T-helper 17 cell (primary cell): ENCODE measurements at places on chromosomes 4 and X.

DNA sequence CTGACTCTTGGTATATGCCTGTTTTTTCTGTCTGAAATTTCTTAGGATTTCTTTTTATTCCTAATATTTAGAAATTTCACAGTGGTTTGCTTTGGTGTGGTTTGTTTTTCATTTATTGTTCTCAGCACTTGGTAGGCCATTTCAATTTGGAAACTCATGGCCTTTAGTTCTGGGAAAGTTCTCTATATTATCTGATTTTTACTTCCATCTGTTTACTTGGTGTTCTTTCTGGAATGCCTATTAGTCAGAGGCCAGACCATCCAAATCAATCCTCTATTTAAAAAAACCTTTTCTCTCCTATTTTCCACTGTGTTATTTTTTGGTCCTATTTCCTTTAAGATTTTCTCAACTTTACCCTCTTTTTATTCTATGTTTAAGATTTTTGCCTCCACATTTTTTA lies 188.1 kb upstream of the SFRP2 start:
- no peaks in the 10 kb centered on the region for H3K4me1 ChIP-seq
- DNase-seq = no peak
- no peak overlapping the region for H3K27ac ChIP-seq
- no peak overlapping the region for H3K4me3 ChIP-seq
- no peaks in the 10 kb centered on the region for H3K27me3 ChIP-seq
- H3K36me3 ChIP-seq = peaks cover 3% of the 10 kb centered on the region

DNA sequence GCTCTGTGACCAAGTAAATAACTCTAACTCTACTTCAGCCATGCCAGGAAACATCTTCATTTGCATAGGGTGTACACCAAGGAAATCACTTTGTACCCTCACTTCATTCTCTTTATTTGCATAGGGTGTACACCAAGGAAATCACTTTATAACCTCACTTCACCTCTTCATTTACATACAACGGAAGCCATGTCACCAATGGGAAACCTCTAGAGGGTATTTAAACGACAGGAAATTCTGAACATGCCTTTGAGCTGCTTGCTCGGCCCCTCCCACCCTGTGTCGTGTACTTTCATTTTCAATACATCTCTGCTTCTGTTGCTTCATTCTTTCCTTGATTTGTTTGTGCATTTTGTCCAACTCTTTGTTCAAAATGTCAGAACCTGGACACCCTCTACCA lies 848.1 kb upstream of the FRG1 start:
- no peak overlapping the region for H3K4me3 ChIP-seq
- DNase-seq = no peak
- H3K36me3 ChIP-seq = no peaks in the 10 kb centered on the region

GRCh38 chrX:119155416-119156035 lies 27.9 kb upstream of the KIAA1210 start:
- no peaks in the 10 kb centered on the region for H3K36me3 ChIP-seq
- H3K27ac ChIP-seq = no peak overlapping the region
- H3K4me3 ChIP-seq = no peak overlapping the region
- peaks cover 20% of the 10 kb centered on the region for H3K27me3 ChIP-seq
- H3K4me1 ChIP-seq = no peaks in the 10 kb centered on the region

GRCh38 chrX:106987488-106987887 lies 12.5 kb downstream of the MORC4 start:
- H3K4me3 ChIP-seq = peak overlapping the region; percentile 41
- peaks cover 4% of the 10 kb centered on the region for H3K4me1 ChIP-seq
- no peaks in the 10 kb centered on the region for H3K27me3 ChIP-seq
- peaks cover 2% of the 10 kb centered on the region for H3K36me3 ChIP-seq
- no peak for DNase-seq

DNA sequence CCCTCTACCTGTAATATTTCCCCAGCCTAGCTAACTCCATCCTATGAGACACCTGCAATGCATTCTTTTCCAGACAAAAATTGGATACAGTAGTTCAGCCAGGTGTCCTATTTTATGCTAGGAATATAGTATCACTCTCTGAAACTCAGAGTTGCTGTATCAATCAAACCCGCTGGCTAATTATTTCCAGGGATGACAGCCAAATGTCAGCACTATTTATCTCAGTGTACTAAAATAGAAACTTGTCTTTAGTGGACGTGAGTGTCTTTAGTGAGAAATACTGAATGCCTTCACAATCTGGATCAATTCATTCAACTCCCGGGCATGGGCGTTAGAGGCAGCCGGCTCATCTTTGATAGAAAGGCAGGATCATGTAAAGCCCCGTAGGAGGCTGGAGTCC lies 196.2 kb downstream of the RBM46 start:
- no peak overlapping the region for H3K4me3 ChIP-seq
- H3K36me3 ChIP-seq = no peaks in the 10 kb centered on the region
- H3K4me1 ChIP-seq = no peaks in the 10 kb centered on the region
- no peak for DNase-seq

DNA sequence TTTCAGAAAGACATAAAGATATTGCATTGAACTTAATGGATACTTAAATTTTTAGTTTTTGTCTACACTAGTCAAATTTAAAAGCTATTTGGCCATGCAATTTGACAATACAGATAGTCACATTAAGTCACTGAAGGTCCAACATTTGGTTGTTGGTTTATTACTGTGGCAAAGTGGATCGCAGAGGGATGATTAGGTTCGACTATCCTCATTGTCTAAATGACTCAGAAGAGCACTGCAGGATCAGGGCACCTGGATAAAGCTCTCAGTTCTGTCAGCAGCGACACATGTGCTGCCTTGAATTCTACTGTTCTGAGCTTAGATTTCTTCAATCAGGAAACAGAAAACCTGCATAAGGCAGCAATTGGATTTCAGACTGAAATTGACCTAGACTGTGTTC lies 130.7 kb downstream of the AMELX start:
- peaks cover 15% of the 10 kb centered on the region for H3K27me3 ChIP-seq
- no peak overlapping the region for H3K27ac ChIP-seq
- DNase-seq = no peak

DNA sequence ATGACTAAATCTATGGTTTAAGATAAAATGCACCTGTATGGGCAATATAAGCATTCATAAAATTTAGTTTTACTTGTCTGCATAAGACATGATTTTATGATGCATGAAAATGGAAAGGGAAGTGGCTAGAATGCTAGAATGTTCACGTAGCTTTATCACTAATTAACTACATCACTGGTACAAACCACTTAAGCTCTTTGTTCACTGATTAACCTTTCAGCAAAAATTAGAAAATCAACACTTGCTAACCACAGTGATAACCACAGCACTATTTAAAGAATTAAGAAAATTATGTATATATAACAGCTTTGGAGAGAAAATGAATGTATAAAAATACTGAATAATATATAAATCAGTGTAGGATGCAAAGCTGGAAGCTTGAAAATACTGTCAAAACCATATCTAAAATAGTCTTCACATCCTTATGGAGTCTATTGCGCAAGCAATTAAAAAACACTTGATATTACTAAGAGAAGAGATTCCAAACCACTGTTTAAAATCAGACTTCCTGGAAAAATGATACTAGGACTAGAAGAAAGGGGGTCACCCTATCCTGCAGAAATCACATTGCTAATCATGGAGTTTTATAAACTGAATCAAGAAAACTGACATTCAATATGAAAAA lies 51.9 kb downstream of the EFHC2 start:
- no peak overlapping the region for H3K4me3 ChIP-seq
- H3K36me3 ChIP-seq = no peaks in the 10 kb centered on the region
- H3K4me1 ChIP-seq = peaks cover 2% of the 10 kb centered on the region
- no peak overlapping the region for H3K27ac ChIP-seq
- H3K27me3 ChIP-seq = no peaks in the 10 kb centered on the region

GRCh38 chr4:157072002-157072401 lies 3.9 kb upstream of the GLRB start:
- no peak overlapping the region for H3K4me3 ChIP-seq
- H3K36me3 ChIP-seq = no peaks in the 10 kb centered on the region
- H3K4me1 ChIP-seq = no peaks in the 10 kb centered on the region
- no peak for DNase-seq
- H3K27me3 ChIP-seq = peaks cover 5% of the 10 kb centered on the region

DNA sequence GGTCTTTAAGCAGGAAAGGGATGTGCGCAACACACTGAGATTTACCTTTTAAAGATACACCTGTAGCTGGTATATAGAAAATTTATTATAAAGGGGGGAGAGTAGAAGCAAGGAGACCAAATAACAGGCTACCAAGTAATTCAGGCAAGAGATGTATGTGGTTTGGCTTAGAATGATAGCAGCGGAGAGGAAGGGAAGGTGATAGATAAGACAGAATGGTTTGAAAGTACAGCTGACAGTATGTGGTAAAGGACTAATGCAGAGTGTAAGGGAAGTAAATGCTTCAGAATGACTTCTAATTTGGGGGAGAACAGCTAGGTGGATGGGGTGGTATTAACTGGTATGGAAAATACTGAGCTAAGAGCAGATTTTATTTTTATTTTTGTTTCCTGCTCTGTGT lies 308.9 kb downstream of the ANTXR2 start:
- no peak overlapping the region for H3K4me3 ChIP-seq
- H3K4me1 ChIP-seq = no peaks in the 10 kb centered on the region
- DNase-seq = no peak
- no peaks in the 10 kb centered on the region for H3K36me3 ChIP-seq

- H3K4me3 ChIP-seq = no peak overlapping the region
- no peaks in the 10 kb centered on the region for H3K36me3 ChIP-seq
- peaks cover 5% of the 10 kb centered on the region for H3K4me1 ChIP-seq
- no peaks in the 10 kb centered on the region for H3K27me3 ChIP-seq
- H3K27ac ChIP-seq = no peak overlapping the region
Observed at GRCh38 chr4:182803235-182803634, 114.0 kb downstream of the DCTD start.

GRCh38 chr4:165692082-165692481 lies 181.0 kb upstream of the TLL1 start:
- no peak overlapping the region for H3K27ac ChIP-seq
- no peaks in the 10 kb centered on the region for H3K36me3 ChIP-seq
- DNase-seq = no peak
- H3K4me3 ChIP-seq = no peak overlapping the region

DNA sequence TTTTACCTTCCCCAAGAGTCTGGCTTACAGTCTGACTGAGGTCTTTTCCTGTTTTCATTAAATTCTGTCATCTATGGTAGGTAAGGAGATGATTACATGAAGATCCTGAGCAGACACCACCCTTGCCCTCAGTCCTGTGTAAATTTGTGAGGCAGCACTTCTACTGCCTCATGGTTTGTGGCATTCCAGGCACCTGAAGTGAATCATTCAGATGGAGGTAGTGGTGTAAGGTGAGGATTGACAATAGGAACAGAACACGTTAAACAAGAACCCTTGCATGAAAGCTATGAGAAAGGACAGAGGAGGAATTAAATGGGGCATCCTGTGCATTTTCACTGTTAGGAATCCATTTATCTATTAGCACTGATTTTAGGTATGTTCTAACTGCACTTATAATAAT lies 618.6 kb downstream of the TLL1 start:
- H3K4me3 ChIP-seq = no peak overlapping the region
- H3K36me3 ChIP-seq = no peaks in the 10 kb centered on the region
- no peak overlapping the region for H3K27ac ChIP-seq
- no peaks in the 10 kb centered on the region for H3K4me1 ChIP-seq
- DNase-seq = no peak

- DNase-seq = no peak
- no peaks in the 10 kb centered on the region for H3K27me3 ChIP-seq
- peaks cover 17% of the 10 kb centered on the region for H3K4me1 ChIP-seq
- H3K4me3 ChIP-seq = no peak overlapping the region
- no peak overlapping the region for H3K27ac ChIP-seq
Observed at GRCh38 chr4:146520896-146521540, 722 bp downstream of the SLC10A7 start.

DNA sequence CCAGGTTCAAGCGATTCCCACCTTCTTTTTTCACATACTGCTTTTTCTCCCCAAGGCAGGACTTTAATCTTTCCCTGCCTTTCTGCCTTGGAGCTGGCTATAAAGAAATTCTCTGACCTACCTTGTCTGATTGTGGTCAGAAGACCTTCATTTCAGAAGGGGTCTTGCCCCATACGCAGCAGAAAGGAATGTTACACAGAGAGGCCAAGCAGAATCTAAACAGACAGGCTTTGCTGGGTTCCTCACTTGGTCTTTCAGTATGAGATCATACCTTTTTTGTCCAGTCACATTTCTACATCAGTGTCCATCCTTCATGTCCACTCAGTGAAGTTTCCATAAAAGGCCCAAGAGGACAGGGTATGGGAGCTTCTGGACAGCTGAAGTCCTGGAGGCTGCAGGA lies 108.3 kb upstream of the RBPJ start:
- peaks cover 11% of the 10 kb centered on the region for H3K4me1 ChIP-seq
- no peaks in the 10 kb centered on the region for H3K36me3 ChIP-seq
- H3K27me3 ChIP-seq = peaks cover 10% of the 10 kb centered on the region
- peak overlapping the region; percentile 8 for H3K27ac ChIP-seq
- H3K4me3 ChIP-seq = no peak overlapping the region
- DNase-seq = no peak

DNA sequence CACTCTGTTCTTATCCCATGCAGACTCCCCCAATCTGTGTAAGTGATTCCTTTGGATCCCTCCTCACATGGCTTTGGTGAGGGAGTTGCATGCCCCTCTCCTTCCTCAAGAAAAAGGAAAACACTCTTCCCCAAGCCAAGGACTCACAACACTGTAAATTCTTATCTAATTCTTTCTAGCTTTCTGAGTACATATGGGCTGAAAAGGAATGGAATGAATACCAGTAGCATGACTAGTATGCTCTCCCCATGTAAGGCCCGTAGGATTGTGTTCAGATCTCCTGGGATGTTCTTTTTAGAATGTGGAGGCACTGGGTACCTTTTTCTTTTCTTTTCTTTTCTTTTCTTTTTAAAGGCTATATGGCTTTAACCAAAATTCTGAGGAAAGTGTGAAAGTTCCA lies 17.0 kb upstream of the MAGED1 start:
- no peak overlapping the region for H3K27ac ChIP-seq
- no peak overlapping the region for H3K4me3 ChIP-seq

DNA sequence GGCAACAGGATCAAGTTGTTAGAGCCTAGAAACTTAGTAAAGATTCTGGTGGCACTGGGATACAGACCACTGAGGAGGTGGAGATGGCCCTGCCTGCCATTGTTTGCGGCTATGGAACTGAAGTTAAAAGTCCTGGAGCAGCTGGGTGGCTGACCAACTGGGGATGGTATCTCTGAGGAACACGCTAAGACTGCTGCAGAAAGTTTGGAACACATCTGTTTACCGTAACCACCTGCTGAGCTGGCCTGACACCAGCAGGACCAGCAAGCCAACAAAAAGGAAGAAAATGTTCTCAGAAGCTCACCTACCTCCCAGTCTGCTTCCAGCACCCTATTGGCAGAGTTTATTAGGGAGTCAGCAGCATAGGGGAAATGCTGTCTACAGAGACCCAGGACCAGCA lies 17.4 kb upstream of the PACRGL start:
- peaks cover 31% of the 10 kb centered on the region for H3K27me3 ChIP-seq
- no peak overlapping the region for H3K4me3 ChIP-seq
- DNase-seq = no peak
- H3K4me1 ChIP-seq = peaks cover 2% of the 10 kb centered on the region
- H3K36me3 ChIP-seq = no peaks in the 10 kb centered on the region

DNA sequence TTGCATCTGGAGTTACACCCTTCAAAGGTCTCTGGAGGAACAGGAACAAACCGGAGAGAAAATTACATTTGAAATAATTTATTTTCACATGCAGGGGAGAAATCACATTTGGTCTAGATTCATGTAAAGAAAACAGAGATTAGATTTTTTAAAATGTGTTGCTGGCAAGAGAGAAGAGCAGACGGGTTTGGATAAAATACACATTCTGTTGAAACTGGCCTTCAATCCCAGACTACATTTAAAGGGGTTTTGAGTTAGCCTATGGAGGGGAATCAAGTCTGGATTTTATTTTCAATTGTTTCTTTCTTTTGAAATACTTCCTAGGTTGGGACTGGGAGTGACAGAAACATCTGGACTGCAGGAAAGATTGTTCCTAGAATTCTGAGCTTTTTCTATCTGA lies 180.8 kb downstream of the NHS start:
- no peak overlapping the region for H3K4me3 ChIP-seq
- DNase-seq = no peak
- H3K27me3 ChIP-seq = peaks cover 11% of the 10 kb centered on the region
- H3K4me1 ChIP-seq = no peaks in the 10 kb centered on the region
